Renal cortical epithelial cell (primary cell): ENCODE measurements at places on chromosomes 11 and 22. TPM values are rescaled to one million over a fixed set of nuclear protein-coding genes. Genes with fewer than 3 reads are reported as not detected.

OR51E2 gene
- not detected in 2 replicates for total RNA-seq

PLEKHB1 gene
- 3.5 and 4.2 TPM in 2 replicates for total RNA-seq

RIMBP3B gene
- total RNA-seq = 0.05 TPM in 1 of 2 replicates, not detected in the other

CBLIF gene
- not detected in 2 replicates for total RNA-seq

TBX10 gene
- not detected in 2 replicates for total RNA-seq

CDKN1C gene
- total RNA-seq = 25.3 and 28.5 TPM in 2 replicates

OR8G5 gene
- not detected in 2 replicates for total RNA-seq

OR5P2 gene
- total RNA-seq = 0.10 TPM in 1 of 2 replicates, not detected in the other

IGF2 gene
- 0.75 TPM in 1 of 2 replicates, not detected in the other for total RNA-seq

CARD18 gene
- total RNA-seq = not detected in 2 replicates

RASSF7 gene
- 65.7 and 110 TPM in 2 replicates for total RNA-seq

OR2AT4 gene
- under 0.01 TPM in 1 of 2 replicates, not detected in the other for total RNA-seq

CATSPER1 gene
- total RNA-seq = 0.65 TPM in 1 of 2 replicates, not detected in the other

ASCL3 gene
- total RNA-seq = not detected in 2 replicates

BEST1 gene
- 1.1 and 1.4 TPM in 2 replicates for total RNA-seq

VSIG10L2 gene
- not detected in 2 replicates for total RNA-seq

CADM1 gene
- 12.7 and 65.4 TPM in 2 replicates for total RNA-seq
